ENCODE measurements at places on chromosomes 3 and 15.

DNA sequence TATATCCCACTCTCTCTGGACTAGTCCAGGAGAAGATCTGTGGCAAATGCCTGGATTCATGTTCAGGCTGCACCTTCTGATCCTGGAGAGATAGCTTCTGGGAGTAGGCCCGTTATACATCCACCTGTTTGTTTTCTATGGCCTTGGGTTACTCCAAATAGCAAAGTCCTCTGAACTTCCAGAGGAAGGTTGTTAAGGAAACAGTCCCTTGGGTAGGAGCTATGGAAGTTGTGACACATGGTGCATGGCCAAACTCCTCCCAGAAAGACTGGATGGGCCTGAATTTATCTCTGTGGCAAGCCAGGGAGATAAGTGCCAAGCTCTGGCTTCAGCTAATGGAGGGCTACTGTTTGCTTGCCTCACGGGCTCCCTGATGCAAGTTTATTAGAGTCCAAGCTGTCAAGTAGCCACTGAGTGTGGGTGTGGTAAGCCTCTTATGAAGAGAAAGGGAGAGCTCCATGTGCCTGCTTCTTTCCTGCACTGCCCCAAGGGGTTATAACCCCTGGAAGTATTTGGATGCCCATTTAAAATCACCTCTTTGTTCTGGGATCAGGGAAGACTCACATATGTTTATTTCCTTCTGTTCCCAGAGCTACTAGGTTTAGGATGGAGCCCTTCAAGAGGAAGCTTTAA, 328.7 kb upstream of the ATP11B start:
- no peak for DNase-seq

DNA sequence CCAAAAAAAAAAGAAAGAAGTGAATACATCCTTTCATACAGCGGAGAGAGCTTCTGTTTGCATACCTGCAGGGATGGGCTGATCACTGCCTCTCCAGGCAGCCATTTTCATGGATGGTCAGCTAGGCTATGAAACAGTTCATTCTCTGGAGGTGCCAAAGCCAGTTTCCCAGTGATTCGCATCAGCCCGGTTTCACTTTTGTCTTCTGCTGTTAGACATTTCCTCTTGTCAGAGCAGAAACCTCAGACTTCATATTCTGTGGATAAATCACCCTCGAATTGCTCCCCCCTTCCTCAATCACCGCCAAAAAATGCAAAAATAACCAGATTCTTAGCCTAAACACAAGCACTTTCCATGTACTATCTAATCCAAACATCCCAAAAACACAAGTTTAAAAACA, 225.6 kb downstream of the ADAMTS9 start:
- DNase-seq = no peak

DNA sequence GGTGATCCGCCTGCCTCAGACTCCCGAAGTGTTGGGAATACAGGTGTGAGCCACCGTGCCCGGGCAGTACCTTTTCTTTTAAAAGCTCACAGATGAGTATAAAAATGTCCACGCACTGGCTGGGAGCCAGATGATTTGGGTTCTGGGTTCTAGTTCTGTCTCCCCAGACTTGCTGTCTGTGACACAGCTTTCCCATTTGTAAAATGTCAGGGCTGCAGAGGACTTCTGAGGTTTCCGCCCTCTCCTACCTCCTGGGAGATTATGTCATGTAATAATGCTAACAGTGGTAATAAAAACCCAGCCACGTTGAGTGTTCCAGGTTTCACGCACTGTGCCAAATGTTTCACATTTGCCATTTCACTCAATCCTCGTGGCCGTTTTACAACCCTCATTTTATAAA, 1.3 kb upstream of the PPP4R2 start:
- DNase-seq = no peak

- no peak for DNase-seq
Measured at GRCh38 chr3:38158472-38158871, 6.9 kb upstream of the OXSR1 start.

DNA sequence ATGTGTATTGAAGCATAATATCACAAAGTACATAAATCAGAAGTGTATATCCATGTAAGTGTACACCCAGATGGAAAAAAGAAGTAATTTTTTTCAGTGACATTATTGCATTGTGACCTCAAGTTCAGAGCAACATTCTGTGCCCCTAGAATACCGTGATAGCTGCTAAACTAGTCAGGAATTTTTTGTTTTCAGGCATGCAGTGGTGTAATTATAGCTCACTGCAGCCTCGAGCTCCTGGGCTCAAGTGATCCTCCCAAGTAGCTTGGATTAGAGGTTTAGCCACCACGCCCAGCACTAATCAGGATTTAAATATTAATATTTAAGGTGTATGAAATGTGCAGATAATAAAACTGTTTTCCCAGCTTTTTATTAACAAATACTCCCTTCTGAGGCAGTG, 25.5 kb downstream of the SEC62 start:
- DNase-seq = no peak

- no peak for DNase-seq
Measured at GRCh38 chr3:13019243-13020095, 53.8 kb downstream of the IQSEC1 start.

DNA sequence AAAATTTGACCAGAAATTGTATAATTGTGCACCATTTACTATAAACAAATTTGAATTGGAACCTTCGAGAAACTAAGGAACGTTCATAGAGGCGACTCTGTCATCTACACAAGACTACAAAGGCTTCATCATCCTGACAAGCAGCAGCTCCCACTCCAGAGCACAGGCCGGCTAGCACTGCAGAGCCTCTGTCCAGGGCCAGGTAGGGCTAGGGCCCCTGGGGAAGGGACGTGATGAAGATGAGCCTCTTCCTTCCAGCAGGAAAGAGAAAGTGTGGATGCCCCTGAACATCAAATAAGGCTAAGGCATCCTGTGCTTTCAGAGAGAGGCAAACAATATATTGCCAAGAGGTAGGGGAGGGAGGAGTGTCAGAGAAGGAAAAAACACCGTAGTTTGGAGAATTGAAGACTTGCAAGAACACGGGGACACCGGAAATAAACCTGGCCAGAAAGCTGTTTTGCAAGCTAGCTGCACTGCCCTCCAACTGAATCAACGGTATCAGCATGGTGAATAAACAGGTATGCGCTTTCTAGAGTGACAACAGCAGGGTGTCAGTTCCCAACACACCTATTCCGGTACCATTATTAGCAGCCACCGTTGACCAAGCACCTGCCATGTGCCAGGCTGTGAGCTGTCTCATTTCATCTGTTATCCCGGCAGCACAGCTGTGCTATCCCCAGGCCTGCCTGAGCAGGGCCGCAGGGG, 12.4 kb downstream of the XXYLT1 start:
- no peak for DNase-seq
